Stimulated activated CD4-positive, alpha-beta T cell treated with anti-CD3 and anti-CD28 coated beads, TNF-alpha, amount 100 ng/mL, for 1 hour (primary cell): ENCODE measurements at places on chromosomes 2 and 18.

DNA sequence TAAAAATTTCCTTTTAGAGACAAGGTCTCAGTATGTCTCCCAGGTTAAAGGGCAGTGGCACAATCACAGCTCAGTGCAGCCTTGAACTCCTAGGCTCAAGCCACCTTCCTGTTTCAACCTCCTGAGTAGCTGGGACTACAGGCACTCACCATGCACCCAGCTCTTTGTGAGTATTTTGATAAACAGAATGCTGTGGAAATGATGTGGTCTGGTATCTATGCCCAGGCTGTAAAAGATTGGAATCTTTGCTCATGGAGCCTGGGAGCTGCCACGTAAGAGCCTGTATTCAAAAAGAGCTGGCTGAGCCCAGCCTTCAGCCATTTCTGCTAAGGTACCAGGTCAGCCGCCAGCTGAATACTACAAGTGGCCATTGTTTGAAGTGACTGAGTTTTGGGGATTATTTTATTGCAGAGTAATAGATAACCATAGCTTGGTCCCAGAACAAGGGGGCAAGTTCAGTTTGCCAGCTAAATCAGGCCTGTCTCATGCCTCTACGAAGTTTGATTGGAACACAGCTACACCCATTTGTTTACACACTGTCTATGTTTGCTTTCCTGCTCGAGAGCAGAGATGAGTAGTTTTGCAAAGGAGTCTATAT lies 21.3 kb upstream of the ARL5A start:
- DNase-seq = no peak

GRCh38 chr2:53096351-53096750 lies 671.3 kb upstream of the CHAC2 start:
- no peak for DNase-seq

DNA sequence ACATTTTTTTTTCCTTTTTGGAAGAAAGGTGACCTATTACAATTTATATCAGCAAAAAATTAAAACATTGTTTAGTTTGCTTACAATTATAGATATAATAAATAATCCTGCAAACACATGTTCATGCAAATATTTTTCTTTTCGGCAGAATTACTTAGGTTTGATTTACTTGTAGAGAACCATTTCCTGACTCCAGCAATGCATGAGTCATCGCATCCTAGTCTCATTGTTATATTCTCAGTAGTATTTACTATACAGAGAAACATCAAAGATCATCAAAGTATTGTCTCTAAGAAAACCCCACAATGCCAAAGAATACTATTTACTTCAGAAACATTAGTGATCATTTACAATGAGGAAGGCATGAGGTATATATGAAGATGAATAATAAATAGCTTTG lies 40.4 kb upstream of the MTIF2 start:
- no peak for DNase-seq

GRCh38 chr2:67656875-67657274 lies 259.7 kb downstream of the ETAA1 start:
- DNase-seq = no peak

GRCh38 chr2:149329489-149330126 lies 779 bp upstream of the LYPD6 start:
- no peak for DNase-seq

DNA sequence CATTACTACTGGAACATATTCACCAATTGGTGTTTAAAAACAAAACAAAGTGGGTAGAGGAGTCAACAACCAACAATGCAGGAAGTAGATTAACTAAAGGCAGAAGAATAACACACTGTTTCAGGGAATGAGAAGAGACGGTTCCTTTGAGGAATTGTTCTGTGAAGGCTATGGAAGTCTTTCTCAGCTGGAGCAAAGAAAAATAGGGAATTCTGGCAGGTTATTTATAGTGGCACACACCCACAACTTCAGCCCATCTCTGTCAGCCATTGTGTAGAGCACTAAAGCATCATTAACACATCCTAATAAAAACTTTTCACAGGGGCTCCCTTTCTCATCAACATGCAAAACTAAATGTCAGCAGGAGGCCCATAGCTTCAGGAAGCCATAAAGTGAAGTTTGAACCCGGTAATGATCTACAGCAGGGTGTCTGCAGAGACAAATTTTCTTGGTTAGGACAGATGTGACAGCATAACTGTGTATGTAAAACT lies 113.6 kb downstream of the CDH2 start:
- no peak for DNase-seq

DNA sequence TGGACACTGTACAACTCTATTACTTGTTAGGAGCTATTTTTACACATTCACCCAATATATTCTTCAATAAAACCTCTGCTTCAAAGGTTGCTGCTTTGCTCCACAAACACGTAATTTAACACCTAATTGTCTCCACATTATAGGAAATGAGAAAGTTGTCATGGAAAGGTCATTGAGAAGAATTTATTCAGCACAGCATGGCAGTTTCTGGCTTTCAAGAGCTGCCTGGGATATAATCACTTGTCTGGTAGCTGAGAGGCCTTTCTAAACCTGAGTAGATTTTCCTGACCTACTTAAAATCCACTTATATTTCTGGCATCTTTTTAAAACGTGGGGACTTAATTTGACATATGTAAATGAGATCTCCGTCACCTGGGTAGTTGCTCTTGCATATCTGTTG lies 216.1 kb downstream of the ZNF804A start:
- no peak for DNase-seq

GRCh38 chr2:219918944-219919343 lies 291.5 kb downstream of the SLC4A3 start:
- DNase-seq = no peak

DNA sequence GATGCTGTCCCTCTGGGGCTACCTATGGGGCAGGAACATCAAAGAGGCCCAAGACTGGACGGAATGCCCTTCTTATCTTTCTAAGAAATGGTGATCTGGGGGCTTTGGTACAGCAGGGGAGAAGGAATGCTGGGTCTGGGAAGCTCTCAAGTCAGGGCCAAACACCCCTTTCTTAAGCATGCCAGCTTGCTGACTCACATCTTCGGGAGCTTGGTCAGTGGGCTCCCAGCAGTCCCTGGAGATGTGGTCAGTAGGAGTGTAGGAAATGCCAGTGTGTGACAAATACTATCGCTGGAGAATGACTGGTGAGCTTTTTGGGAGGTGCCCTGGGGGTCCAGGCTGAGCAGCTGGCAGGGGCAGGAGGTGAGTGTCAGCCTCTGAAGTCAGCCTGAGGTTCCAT lies 105.0 kb upstream of the CDC42EP3 start:
- DNase-seq = no peak

DNA sequence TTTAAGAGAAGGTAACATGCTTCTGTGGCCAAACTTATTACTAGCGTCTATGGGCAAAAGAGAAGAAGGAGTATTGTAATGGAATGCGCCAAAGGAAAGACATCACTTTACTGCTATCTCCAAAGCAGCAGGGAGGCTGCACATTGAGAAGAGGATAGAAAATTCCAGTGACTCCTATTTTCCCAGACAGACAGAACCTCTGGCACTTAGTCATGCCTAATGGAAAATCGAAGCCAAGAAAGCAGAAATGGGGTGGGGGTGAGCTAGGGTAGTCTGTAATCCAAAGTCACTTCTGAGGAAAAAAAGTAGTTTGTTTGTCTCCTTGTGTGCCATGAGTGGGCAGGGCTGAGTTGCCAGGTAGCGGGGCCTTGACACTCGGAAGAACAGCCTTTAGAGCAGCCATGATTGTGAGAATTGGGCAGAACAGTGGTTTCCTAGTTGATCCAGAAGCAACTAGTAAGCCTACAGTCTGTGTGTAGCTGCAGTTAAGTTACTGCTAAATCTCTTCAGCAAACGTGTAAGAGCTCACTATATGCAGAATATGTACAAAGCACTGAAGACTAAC lies 79.4 kb upstream of the FOSL2 start:
- DNase-seq = no peak

GRCh38 chr2:100936070-100936741 lies 65.9 kb upstream of the RPL31 start:
- DNase-seq = no peak

DNA sequence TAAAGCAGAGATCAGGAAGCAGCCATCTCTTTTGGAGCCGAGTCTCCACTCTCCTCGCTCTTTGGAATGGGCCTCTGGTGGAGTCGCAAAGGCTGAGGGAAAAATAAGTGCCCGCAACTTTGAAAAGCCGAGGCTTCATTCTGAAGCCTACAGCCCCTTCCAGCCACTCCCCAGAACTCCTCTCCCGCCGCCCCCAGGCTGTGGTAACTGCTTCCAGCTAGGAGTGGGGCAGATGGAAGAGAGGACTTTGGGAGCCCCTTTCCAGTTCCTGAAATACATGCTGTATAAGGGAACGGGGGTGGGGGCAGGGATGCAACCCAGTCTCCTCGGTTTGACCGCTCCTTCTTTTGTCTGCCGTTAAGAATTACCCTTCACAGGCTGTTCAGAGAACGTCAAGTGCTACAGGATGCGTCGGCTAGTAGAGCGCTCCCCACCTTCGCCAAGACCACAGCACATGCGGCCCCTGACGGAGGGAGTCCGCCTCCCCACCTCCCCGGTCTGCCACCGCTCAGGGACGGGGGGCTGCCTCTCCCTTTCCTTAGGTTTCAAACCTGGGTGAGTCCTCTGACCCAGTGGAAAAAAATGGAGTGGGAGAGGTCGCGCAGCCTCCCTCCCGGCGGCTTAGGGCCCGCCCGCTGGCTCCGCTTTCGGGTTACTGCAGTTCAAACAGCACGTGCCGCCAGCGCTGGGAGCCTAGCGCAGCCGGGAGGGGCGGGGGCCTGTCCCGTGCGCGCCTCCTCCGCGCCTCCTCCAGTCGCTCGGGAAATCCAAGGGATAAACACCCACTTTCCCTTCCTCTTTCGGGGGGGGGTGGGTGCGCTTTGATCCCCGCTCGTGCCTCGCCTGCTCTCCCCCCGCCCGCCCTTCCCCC lies 4.9 kb downstream of the CYP26B1 start:
- no peak for DNase-seq

GRCh38 chr2:239598732-239599090 lies 197.9 kb upstream of the HDAC4 start:
- no peak for DNase-seq

GRCh38 chr2:108133457-108133856 lies 106.3 kb upstream of the SULT1C3 start:
- DNase-seq = no peak

DNA sequence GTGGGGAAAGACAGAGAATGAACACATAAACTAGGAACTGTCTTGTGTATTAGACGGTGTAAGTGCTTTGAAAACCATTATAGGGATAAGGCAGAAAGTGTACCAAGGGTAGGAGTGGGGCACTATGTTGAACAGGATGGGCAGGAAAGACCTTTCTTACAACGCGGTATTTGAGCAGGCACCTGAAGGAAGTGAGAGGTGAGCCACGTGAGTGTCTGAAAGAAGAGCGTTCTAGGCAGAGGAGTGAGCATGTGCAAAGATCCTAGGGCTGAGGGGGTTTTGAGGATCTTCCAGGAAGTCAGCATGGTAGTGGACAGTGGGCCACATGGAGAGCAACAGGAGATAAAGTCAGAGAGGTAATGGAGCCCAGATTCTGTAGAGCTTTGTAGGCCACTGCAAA lies 65.2 kb downstream of the SRD5A2 start:
- no peak for DNase-seq

DNA sequence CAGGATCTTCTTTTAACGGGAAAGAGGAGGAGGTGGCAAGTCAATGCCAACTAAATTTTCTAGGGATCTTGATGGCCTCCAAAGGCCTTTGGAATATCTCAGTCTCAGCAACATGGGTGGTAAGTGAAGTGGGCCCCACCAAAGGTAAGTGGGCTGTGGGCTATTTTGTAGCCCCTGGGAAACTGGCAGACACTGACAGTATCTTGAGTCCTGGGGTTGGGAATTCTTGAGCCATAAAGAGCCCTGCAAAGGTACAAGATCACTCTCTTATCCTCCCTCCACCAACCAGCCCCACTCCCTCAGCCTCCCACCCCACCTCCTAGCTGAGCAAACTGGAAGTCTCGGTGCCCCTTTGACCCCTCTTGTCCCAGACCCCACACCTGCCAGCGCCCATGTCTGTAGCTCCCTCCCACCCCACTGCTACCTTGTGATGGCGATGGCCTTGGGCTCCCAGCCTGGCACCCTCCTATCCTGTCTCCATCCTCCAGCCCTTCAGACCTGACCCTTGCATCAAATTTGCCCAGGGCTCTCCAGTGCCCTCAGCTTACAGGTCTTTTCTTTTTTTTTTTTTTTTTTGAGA lies 8.5 kb downstream of the ATP6V1B1 start:
- no peak for DNase-seq

DNA sequence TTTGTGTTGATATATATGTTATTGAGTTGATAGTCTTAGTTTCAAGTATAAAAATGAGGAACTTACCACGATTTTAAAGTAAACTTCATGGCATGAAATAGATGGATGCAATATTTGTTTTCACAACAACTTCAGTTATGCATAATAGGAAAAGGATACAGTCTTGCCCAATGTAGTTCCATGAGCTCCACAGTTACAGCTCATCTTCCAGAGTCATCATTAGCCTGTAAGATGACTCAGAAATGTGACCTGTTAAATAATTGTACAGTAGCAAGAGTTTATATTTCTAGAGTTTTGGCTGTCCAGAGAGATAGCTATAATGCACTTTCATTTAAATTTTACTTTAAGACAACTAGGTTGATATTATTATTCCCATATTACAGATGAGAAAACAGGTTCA lies 80.9 kb upstream of the ARHGAP28 start:
- no peak for DNase-seq

- DNase-seq = no peak
Measured at GRCh38 chr2:2890246-2890645, 487.4 kb downstream of the EIPR1 start.

- DNase-seq = no peak
Measured at GRCh38 chr2:42967959-42968674, 175.7 kb upstream of the HAAO start.

GRCh38 chr2:161146996-161147395 lies 13.2 kb upstream of the TANK start:
- no peak for DNase-seq

DNA sequence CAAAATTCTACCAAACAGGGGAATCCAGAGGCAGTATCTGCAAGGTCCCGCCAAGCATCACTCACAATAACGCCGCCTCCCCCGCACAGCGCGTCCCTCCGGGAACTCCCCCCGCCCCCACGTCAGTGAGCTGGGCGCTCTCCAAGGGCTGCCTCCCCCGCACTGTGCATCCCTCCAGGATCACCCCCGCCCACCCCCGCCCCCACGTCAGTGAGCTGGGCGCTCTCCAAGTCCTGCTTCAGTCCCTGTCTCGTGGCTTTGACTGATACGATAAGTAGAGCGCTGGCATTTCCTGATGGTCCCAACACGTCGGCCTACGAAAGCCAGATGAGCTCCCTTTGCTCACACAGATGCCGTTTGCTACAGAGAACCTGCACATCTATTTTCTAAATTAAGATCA lies 130.7 kb upstream of the TPO start:
- DNase-seq = no peak

GRCh38 chr2:160174322-160174721 lies 25.8 kb downstream of the ITGB6 start:
- DNase-seq = no peak

- no peak for DNase-seq
Measured at GRCh38 chr2:239767021-239767905, 257.9 kb downstream of the NDUFA10 start.

DNA sequence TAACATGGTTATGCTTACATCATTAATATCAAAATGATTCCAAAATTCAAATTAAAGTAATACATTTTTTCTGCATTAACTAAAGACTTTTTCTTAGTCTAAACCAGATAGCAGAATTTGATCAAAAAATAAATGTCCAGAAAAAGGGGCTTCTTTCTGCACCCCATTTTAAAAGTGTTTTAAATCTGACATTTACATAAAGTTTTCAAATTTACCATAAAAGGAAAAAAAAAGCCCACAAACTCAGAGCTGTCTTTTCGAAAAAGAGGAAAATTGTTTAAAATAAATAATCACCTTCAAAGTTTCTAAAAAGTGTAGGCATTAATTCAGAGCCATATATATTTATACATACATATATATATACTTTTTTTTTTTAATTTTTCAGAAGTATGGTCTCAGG lies 1.5 kb downstream of the FASTKD1 start:
- no peak for DNase-seq
